ENCODE measurements at places on chromosomes 3 and 15.

DNA sequence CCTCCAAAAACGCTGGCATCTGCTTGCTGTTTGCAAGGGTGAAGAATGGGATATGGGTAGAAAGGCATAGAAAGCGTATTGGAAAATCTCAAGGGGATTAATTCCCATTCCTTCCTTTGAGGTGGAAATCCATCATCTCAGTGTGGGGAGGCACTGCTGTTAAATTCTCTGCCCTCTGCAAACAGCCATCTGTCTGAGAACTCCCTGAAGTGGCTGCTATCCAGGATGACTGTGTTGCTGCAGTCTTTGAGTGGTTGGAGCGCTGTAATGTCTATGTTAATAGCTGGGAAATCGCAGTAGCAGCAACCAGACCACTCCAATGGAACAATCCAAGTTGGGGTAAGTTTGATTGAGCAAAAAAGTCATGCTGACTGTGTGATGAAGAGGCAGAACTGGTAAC, 625.9 kb downstream of the NLGN1 start:
- DNase-seq, result no peak

- no peak for DNase-seq
Observed at GRCh38 chr3:72694398-72694797, 153.8 kb downstream of the SHQ1 start.

GRCh38 chr3:167684388-167684993, 30.7 kb upstream of the WDR49 start:
- no peak for DNase-seq

- no peak for DNase-seq
Observed at GRCh38 chr15:42670451-42670850, 66.5 kb downstream of the CDAN1 start.

DNA sequence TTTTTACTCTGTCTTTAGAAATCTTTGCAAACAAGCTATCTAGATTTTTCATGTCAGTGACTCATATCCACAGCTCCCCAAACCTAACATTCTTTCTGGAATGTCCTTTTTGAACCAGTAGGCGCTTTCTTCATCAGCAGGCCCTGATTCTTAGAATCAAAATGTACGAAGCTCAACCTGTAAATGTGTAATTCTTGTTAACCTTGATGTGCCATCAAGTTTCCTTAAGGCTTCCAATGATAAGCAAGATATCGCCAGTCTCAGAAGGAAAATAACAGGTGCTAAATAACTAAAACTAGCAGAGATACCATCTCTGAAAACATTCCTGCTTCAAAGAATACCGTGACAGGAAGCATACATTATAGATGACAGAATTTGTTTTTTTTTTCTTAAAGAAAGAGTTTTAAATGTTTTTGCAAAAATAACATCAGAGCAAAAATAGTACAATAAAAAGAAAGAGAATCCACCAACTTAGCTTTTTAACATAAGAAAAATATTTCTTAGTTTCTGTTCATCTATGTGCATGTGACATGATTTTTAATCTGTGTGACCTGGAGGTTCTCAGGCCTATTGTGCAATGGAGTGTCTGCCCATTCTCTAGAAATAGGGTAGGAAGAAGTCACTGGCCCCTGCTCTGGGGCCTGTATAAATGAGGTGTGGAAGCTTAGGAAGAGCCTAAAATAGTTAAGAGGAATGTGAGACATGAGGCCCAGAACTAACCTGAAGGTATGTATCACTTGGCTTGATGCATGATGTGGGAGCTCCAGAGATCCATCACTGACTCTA, 14.7 kb upstream of the SECISBP2L start:
- no peak for DNase-seq
